ENCODE measurements at places on chromosomes 2 and 18.

DNA sequence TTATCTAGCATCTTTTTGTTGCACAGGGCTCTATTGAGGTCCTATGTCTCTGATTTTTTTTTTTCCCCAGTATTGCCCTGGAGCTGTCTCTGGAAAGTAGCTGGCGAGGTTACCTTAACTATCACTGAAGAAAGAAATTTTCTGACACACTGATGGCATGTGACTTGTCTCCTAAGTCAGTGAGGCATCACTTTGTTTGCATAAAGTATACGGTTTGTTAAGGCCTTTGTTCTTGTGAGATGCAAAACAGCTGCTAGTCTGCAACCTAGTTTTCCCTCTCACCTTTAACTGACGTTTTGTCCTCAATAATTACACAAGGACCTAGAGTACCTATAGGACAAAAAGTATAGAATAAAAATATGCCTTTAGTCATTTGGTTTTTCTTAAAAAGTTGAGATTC, 41.8 kb downstream of the UBXN4 start:
- no peak for DNase-seq

GRCh38 chr2:234258562-234259141, 208.2 kb downstream of the SPP2 start:
- DNase-seq = no peak

GRCh38 chr2:230601510-230601909, 111.1 kb upstream of the CAB39 start:
- DNase-seq = no peak

GRCh38 chr2:242063436-242063835, 193.9 kb downstream of the RTP5 start:
- DNase-seq = no peak

- DNase-seq = no peak
Measured at GRCh38 chr2:8487461-8487932, 194.4 kb upstream of the ID2 start.

GRCh38 chr2:28750316-28751251, 1.0 kb upstream of the PPP1CB start:
- peak; percentile 29 for DNase-seq

All from inflammatory macrophage treated with lipopolysaccharide for 1 hour (primary cell).